ENCODE measurements at places on chromosomes 3 and 15.

DNA sequence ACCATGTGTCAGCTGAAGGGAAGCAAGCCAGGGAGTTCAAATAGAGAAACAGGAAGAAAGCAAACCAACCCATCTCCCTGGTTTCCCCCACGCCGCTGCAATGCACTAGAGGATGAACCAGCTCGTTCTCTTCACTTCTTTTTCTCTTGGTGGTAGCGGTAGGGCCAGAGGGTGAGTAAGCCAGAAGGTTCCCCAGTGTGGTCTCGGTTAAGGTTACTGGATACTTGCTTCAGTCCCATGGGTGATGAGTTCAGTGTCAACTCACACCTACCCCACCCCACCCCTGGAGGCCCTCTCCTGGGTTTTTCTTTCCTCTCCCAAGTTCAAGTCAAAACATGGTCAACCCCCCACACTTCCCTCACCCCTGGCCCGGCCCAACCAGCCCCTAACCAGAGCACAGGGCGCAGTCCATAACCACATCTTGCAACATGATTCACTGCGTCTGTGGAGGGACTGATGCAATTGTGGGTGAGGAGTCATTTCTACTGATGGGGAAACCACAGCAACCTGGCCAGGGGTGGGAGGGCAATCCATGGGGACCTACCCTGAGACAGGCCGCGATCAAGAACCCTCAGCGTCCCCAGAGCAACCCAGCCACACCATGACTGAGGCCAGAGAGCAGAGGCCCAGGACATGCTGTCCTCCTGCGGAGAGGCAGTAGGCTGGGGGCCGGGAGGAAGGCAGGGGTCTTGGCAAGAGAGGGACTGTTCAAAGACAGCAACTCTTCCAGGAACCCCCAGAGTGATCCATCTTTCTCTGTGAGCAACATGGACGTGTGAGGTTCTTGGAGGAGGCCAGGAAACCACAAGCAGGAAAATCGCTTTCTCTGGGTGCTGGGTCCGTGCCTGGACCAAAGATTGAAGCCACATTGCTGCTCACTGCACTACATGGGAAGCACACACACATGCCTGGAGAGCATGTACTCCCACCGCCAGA, 276.6 kb downstream of the UACA start:
- DNase-seq, result peak; percentile 90

DNA sequence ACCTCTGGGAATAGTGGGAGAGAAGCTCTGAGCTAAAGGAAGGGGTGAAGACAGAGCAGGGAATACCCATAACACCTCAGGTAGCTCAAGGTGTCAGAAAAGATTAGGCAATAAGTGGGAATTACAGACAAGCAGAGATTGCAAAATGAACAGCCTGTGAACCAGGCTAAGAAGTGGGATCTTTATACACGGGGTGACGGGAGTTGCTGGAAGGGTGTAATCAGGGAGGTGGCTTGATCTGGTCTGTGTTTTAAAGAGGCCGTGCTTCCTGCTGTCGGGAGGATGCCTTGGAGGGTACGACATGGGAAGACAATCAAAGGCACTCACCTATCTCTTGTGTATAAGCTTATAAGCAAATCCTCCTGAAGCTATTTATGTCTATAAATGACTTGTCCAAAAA, 216.3 kb downstream of the CLSTN2 start:
- no peak for DNase-seq

GRCh38 chr3:42398080-42398479, 12.3 kb downstream of the LYZL4 start:
- no peak for DNase-seq

DNA sequence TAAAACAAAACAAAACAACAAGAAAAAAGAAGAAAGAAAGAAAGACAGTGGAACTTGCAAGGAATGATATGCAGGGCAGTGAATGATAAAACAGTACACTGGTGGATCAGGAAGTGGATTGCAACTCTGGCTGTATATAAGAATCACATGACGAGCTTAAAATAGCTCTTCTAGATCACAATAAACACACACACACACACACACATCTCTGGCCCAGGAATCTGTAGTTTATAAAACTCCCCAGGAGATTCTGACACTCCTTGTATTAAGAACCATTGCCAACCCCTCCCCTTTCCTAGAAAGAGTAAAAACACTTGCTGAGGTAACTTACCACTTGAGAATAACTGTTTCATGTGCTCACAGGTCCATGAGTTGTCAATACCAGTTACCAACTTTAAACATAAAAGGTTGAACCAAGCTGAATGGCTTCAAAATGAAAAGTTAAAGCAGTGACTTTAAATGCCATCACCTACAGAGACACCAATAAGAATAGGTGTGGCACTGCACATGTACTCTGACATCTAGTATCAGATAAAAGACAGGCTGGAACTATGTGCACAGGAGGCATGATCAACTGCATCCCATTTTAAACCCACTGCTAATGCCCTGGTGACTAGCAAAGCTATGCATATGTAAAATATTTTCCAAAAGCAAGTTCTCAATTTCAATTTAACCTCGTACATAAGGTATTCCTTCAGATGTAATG, 3.9 kb downstream of the CPOX start:
- no peak for DNase-seq

DNA sequence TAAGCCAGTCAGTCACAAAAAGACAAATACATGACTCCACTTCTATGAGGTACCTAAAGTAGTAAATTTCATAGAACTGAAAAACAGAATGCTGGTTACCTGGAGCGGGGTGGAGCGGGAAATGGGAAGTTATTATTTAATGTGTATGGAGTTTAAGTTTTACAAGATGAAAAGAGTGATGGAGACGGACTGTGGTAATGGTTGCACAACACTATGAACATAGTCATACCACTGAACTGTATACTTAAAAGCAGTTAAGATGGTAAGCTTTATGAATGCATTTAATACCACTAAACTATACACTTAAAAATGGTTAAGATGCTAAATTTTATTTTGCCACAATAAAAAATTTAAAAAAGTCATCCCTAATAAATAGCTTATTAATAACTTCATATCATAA, 23.2 kb downstream of the SFMBT1 start:
- no peak for DNase-seq

DNA sequence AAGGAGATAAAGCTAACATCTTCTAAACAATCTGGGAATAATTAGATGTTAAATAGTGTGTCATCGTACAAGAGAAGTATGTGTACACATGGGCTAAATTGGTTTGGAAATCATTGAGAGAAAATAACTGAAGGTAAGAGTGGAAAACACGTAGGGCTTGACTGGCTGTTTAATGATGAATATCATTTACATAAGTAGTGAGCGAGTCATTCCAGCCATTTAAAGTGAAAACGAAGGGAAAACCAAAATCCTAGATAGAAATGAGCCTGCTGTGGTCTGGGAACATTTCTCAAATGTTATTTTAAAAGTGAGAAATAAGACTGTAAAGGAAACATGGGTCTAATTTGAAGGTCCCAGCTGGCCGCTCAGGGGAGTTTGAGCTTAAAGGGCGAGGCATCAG, 41.9 kb upstream of the KCNMB2 start:
- DNase-seq, result no peak

GRCh38 chr3:16460273-16460672, 53.2 kb downstream of the RFTN1 start:
- DNase-seq, result no peak

DNA sequence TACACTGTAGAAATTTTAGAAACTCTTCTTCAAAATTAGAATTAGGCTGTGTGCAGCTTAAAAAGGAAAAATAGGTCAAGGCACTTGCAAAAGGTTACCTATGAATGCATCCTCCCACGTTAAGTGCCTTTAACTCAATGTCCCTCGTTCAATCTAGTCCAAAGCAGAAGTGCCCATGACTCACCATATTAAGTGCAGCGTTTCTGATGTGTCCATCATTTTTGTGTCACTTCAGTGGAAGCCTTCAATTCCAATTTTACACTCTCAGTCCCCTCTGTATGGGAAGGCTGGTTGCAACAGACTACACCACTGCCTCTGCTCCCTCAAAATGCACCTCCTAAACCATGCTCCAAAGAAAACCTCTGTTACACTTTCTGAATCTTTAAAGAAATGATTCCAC, 53.4 kb downstream of the FOXB1 start:
- no peak for DNase-seq

DNA sequence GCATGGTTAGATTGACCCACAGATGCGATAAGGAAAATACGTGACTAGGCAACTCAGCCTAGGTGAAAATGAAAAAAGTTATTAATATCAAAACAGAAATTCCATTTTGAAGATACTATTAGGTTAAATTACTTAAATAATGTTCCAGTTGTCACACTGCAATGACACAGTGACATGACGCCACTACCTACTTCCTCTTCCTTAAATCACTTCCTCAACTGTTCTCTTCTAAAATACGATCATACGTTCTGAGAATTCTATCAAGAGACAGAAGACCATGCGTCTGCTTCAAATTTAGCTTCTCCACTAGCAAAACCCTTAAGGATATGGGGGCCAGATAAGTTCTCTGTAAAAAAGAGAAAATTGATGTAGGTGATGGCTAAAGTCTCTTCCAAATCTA, 18.2 kb downstream of the CMTM6 start:
- no peak for DNase-seq

- no peak for DNase-seq
These were observed 172.0 kb downstream of the UNC13C start for GRCh38 chr15:54150255-54150654.

GRCh38 chr3:40780291-40780924, 255.6 kb downstream of the ZNF621 start:
- DNase-seq, result no peak

GRCh38 chr15:31326875-31327668, 437 bp downstream of the KLF13 start:
- DNase-seq, result no peak

- DNase-seq, result no peak
These were observed 21.6 kb downstream of the RYK start for GRCh38 chr3:134229038-134229437.

DNA sequence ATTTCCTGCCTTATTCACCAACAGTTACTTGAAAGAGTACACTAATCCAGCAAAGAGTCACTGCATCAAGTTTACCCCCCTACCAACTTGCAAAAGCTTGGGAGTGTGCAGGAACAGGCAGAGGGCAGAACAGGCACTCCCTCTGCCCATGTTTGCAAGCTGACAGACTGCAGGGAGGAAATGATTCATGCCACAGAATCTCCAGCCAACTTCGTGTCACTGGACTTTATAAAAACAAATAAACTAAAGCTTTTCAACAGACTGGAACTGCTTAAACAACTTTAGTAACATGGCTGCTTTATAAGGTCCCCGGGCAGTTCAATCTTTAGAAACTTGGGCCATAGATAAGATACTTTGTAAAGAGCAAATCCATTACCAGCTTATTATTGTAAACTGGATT, 129.5 kb downstream of the THRB start:
- no peak for DNase-seq

DNA sequence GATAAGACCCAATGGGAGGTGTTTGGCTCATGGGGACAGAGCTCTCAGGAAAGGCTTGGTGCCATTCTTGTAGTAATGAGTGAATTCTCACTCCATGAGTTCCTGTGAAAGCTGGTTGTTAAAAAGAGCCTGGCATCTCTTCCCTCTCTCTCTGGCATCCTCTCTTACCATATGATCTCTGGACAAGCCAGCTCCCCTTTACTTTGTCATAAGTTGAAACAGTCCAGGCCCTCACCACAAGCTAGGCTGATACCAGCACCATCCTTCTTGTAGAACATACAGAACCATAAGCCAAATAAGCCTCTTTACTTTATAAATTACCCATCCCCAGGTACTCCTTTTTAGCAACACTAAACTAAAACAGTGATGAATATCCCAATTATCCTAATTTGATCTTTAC, 166.9 kb upstream of the TMC3 start:
- DNase-seq, result no peak

GRCh38 chr15:38690719-38691332, 126.2 kb upstream of the RASGRP1 start:
- DNase-seq, result peak; percentile 90

GRCh38 chr3:186280737-186281136, 81.3 kb downstream of the DGKG start:
- DNase-seq, result no peak

DNA sequence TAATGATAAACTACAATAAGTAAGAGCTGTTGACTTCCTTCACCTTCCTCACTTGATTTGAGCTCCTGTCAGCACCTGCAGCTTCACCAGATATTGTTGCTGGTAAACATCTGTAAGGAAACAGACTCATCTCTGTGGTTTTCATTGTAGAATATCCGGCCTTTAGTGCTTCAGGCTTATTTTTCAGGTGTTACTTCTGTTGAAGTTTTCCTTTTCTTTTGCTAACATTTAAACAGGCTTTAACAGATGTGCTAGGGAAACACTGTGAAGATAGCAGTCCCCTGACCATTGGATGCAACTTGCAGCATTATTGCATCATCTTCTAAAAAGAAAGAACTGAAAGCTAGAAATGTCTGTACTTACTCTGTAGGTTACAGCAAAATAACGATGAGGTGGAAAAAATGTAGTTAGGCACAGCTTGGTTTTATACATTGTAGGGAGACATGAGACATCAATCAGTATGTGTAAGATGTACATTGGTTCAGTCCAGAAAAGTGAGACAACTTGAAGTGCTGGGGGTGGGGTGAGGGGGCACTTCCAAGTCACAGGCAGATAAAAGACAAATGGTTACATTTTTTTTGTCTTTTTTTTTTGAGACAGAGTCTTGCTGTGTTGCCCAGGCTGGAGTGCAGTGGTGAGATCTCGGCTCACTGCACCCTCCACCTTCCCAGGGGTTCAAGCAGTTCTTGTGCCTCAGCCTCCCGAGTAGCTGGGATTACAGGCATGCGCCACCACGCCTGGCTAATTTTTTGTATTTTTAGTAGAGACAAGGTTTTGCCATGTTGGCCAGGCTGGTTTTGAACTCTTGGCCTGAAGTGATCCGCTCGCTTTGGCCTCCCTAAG, 10.2 kb downstream of the EDEM1 start:
- no peak for DNase-seq

- no peak for DNase-seq
These were observed 1.1 kb downstream of the HEG1 start for GRCh38 chr3:125054449-125055329.

DNA sequence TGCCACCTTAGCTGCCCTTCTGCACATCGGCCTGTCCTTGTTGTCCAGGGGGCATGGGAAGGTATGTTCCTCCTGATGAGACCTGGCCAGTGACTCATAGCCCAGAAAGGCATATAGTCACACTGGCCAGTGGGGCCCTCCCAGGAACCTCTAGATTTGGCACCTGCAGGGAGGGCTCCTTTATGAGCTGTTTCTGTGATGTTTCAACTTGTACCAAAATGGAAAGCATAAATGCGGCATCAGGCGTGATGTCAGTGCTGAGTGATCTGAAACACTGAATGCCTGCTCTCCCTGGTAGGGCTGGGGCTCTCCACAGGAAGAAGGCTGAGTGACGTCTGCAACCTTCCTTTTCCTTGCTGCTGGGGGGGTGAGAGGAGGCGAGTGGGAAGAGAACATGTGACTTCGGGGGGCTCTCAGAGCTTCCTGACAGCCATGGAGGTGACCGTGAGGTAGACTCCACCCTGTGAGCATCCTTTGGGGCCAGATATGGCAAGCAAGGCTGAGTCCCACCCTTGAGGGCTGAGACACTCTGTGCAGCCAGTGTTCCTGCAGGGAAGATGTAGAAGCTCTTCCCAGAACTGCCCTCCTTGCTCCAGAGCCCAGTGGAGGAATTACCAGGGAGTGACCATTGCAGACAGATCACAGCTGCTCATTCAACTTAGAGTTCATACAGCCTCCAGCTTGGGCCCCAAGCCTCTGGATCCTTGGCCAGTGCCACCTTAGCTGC, 37.1 kb upstream of the APEH start:
- no peak for DNase-seq

All from activated CD8-positive, alpha-beta memory T cell treated with anti-CD3 and anti-CD28 coated beads for 24 hours (primary cell).